Type B pancreatic cell (in vitro differentiated cells): ENCODE measurements at places on chromosomes 2 and 18.
A peak's percentile ranks its signal among the peaks of the same experiment; 100 is the strongest.

DNA sequence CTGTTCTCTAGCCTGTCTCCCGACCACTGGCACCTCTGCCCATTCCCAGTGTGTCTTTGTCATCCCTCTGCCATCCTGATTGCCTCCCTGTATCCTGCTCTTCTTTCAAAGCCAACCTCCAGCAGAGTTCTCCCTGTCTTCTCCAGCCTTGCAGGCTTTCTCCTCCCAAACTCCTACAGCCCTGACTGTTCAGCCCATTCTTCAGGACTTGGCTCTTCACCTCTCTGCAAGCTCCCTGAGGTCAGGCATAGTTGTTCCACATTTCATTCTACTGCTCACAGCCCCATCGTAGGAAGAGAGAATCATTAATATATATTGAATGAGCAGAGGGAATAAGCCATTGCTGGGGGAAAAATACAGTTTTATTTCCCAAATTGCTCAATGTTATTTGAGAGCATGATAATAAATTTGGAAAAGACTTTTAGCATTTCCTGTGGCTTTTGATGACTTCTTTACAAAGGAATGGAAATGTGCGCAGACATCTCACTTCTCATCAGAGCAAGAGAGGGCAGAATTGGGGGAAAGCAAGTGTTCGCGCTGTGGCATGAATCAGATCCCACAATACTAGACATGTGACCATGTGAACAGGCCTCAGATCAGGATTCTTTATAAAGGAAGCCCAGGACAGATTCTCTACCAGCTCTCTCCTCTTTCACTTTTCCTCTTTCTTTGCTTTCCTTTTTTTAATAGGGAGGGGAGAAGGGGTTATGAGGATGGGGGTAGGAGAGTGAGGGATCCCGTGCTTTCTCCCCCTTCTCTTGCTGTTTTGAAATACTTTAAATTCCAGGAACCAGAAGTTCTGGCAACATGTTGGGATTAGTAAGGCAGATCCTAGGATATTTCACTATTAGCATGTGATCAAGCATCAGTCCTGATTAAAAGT, 37.4 kb downstream of the EPAS1 start:
- no peaks in the 10 kb centered on the region for H3K36me3 ChIP-seq
- H3K4me1 ChIP-seq: peaks cover 81% of the 10 kb centered on the region
- peak overlapping the region; percentile 71 for H3K4me3 ChIP-seq
- DNase-seq: no peak
- H3K27ac ChIP-seq: peak overlapping the region; percentile 70
- H3K27me3 ChIP-seq: no peaks in the 10 kb centered on the region

GRCh38 chr2:182611009-182611408, 105.0 kb upstream of the DNAJC10 start:
- H3K27me3 ChIP-seq: no peaks in the 10 kb centered on the region
- H3K4me1 ChIP-seq: no peaks in the 10 kb centered on the region
- DNase-seq: no peak
- no peaks in the 10 kb centered on the region for H3K36me3 ChIP-seq
- H3K27ac ChIP-seq: no peak overlapping the region

GRCh38 chr2:162646794-162647193, 191.8 kb downstream of the KCNH7 start:
- H3K27ac ChIP-seq: no peak overlapping the region
- DNase-seq: no peak
- H3K4me3 ChIP-seq: no peak overlapping the region
- H3K36me3 ChIP-seq: no peaks in the 10 kb centered on the region
- no peaks in the 10 kb centered on the region for H3K27me3 ChIP-seq
- H3K4me1 ChIP-seq: peaks cover 9% of the 10 kb centered on the region

GRCh38 chr2:125386074-125386473, 1269.9 kb upstream of the GYPC start:
- no peak overlapping the region for H3K27ac ChIP-seq
- no peaks in the 10 kb centered on the region for H3K36me3 ChIP-seq
- no peaks in the 10 kb centered on the region for H3K4me1 ChIP-seq
- DNase-seq: no peak
- no peak overlapping the region for H3K4me3 ChIP-seq

- no peaks in the 10 kb centered on the region for H3K4me1 ChIP-seq
- no peak overlapping the region for H3K4me3 ChIP-seq
- DNase-seq: no peak
These were observed 10.7 kb downstream of the ZNF142 start for GRCh38 chr2:218648787-218649100.

DNA sequence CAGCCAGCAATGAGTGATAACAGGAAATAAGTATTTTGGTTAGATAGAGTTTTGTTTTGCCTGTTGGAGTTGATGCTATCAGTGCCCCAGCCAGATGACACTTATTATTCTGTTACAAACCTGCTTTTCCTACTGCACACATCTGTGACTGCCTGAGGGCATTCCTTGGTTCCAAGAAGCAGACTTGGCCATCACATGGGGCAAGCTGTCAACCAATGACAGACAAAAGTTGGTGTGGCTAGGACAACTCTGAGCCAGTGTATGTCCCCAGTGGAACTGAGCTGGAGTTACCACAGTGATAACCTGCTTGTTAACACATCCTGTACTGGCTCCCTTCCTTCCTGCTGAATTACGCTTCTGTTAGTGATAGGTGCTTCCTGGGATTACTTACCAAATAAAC, 54.5 kb downstream of the FAM171B start:
- no peak for DNase-seq
- no peaks in the 10 kb centered on the region for H3K4me1 ChIP-seq
- no peaks in the 10 kb centered on the region for H3K27me3 ChIP-seq
- peaks cover 5% of the 10 kb centered on the region for H3K36me3 ChIP-seq
- peak overlapping the region; percentile 46 for H3K27ac ChIP-seq
- H3K4me3 ChIP-seq: no peak overlapping the region

GRCh38 chr2:62071126-62071598, 124.8 kb upstream of the B3GNT2 start:
- no peak overlapping the region for H3K4me3 ChIP-seq
- peaks cover 17% of the 10 kb centered on the region for H3K36me3 ChIP-seq
- H3K27ac ChIP-seq: no peak overlapping the region
- no peak for DNase-seq
- peaks cover 9% of the 10 kb centered on the region for H3K4me1 ChIP-seq
